ENCODE measurements at places on chromosomes 2 and 18. TPM values are rescaled to one million over a fixed set of nuclear protein-coding genes. Genes with fewer than 3 reads are reported as not detected.

GRCh38 chr2:16619576-16620245, 45.9 kb downstream of the CYRIA start:
- DNase-seq: no peak

- DNase-seq: no peak
Observed at GRCh38 chr2:204763974-204764703, 218.9 kb downstream of the PARD3B start.

DNA sequence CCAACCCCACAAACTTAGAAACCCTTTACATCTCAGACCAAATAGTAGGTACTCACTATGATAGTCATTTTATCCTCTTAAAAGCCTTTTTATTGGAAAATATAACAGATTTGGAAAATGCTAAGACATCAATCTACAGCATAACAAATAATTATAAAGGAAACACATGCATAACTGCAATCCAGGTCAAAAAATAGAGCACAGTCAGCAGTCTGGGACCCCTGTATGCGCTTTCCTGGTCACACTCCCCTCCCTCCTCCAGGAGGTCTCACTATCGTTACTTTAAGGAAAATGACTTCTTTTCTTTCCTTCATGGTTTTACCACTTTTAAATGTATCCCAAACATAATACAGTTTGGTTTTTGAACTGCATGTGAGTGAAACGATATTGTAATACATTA, 90.5 kb upstream of the CCDC150 start:
- DNase-seq: no peak

- no peak for DNase-seq
Observed at GRCh38 chr2:168751104-168751740, 51.2 kb upstream of the NOSTRIN start.

The ZNF142 gene
- total RNA-seq: 16.0 TPM

The RGPD6 gene
- 45.9 TPM for total RNA-seq

- no peak for DNase-seq
Observed at GRCh38 chr2:219626540-219626939, 890 bp upstream of the SLC4A3 start.

DNA sequence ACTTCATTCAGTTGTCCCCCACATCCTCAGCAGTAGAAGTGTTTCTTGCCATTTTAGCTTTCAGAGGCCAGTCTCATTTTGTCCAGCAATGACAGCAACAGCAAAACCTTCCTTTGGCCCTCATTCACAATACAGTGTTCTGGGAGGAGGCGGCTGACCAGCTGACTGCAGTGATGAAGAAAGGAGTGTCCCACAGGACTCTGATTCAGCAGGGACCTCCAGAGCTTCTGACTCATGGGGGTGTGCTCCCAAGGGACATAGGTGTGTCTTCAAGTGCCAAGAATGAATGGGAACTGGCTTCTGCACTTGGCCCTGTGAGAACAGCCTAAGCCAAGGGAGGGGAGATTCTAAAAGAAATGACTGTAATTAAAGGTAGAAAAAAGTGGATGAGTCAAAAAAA, 147.0 kb upstream of the PELI1 start:
- DNase-seq: no peak

The CXCR4 gene
- total RNA-seq: 32.4 TPM

- DNase-seq: no peak
Observed at GRCh38 chr2:189498205-189498604, 56.9 kb downstream of the WDR75 start.

The FAM110C gene
- total RNA-seq: 1.6 TPM

The RAD51AP2 gene
- under 0.01 TPM for total RNA-seq

DNA sequence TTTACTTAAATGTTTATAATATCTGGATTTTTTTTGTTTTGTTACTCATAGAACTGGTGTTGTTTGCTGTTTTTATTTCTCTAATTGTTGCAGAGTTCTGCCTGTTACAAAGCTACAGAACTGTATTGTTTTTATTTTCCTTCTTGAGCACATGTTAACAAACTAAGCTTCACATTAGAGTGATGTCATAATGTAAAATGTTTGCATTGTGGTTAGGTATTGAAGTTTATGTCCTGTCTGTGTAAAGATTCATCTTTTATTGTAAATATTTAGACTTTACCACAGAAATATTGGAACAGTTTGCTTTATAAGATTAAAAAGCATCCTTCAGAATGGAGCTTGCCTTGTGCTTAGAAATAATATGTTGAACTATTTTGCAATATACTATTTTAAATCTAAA, 67.7 kb downstream of the CLIP4 start:
- no peak for DNase-seq

DNA sequence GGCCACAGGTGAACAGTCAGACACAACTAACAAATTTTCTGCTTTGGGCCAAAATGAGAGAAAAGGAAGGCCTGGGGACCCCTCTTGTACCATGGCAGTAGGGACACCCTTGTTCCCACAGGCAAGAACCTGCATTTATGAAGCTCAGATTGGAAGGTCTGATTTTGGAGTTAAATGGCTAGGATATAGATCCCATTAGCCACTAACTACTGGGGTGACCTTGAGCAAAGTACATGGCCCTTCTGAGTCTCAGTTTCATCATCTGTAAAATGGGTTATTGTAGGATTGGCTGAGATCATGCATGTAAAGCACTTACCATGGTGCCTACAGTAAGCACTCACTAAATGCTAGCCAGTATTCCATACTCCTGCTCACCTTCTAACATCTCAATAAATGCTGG, 101.6 kb upstream of the DAPL1 start:
- DNase-seq: no peak

The TXNDC2 gene
- not detected for total RNA-seq

GRCh38 chr2:71671203-71671854, 218.0 kb downstream of the DYSF start:
- DNase-seq: no peak

The RUFY4 gene
- total RNA-seq: not detected

The ERFE gene
- total RNA-seq: 0.48 TPM

The INHA gene
- total RNA-seq: 0.73 TPM

- DNase-seq: no peak
Observed at GRCh38 chr2:37848451-37848850, 76.6 kb upstream of the RMDN2 start.

GRCh38 chr2:112690853-112691401, 29.9 kb upstream of the NT5DC4 start:
- peak; percentile 60 for DNase-seq

GRCh38 chr2:28437149-28437835, 44.6 kb downstream of the FOSL2 start:
- no peak for DNase-seq

The HDAC4 gene
- 36.0 TPM for total RNA-seq

The SERPINB11 gene
- not detected for total RNA-seq

The POU3F3 gene
- 0.98 TPM for total RNA-seq

The CBLN2 gene
- total RNA-seq: not detected

DNA sequence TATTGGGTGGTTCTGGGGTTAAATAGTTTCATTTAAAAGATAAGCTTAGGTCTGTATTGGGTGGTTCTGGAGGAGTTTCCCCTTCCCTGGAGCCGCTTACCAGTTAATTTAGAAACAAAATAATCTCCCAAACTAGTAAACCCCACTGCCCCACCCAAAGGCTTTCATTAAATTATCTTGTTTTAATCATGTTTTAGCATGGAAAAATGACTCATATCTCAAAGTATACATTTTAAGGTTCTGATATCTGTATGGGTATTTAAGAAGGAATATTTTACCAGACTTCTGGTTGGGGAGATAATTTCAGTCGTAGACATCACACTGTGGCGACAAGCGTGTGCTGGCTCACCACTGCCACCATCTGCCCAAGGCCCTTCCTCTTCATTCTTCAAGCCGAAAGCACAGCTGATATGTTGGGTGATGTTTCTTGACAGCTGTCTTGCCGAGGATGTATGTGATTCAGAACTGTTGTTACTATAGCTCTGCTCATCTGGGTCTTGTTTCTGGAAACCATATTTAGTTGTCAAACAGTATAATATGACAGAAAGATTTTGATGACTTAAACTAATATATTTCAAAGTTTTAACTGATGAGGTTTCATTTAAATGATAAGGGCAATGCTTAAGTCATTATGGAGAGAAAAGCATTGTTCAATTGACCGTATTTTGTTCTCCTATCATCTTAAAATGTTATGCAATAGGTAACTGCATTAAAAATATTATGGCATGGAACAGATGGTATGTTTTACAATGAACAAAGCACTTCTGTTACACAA, 5.1 kb downstream of the FIGLA start:
- DNase-seq: no peak

- DNase-seq: no peak
Observed at GRCh38 chr2:174059178-174059883, 94.2 kb upstream of the SP3 start.

The RIT2 gene
- not detected for total RNA-seq

DNA sequence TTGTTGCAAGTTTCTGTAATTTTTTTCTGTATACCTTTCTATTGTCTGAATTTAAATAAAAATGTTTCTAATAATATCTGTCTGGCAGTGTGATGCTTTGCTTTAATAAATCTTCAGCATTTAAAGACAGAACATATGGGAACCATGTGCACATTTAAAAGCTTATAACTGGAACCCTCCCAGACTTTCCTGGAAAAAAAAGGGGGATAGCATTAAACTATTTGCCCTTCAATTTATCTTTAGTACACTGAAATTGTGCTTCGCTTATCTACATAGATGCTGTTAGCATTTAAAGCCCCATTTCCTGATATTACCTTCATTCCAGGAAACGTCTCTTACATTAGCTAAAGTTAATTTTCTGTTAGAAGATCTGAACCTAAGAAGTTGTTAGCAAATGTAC, 64.6 kb downstream of the ZC3H6 start:
- no peak for DNase-seq

GRCh38 chr2:159840616-159841015, 42.6 kb upstream of the CD302 start:
- DNase-seq: no peak

DNA sequence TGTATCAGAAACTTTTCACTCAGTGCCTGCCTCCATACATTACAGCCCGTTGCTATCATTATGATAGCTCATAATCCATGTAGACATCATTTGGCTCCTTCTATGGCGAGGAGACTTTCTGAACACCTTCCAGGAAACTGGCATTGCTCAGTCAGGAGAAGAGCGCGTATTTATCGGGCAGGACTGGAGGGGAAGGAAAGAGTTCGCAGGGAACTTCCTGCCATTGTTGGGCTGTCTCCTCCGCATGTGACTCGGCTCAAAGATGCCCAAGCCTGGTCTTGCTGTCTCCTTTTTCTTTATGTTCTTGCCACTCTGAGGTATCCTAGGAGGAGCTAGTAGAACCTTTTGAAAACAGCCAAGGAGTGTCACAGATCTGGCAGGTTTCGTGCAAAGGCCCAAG, 156.8 kb downstream of the CTIF start:
- no peak for DNase-seq

DNA sequence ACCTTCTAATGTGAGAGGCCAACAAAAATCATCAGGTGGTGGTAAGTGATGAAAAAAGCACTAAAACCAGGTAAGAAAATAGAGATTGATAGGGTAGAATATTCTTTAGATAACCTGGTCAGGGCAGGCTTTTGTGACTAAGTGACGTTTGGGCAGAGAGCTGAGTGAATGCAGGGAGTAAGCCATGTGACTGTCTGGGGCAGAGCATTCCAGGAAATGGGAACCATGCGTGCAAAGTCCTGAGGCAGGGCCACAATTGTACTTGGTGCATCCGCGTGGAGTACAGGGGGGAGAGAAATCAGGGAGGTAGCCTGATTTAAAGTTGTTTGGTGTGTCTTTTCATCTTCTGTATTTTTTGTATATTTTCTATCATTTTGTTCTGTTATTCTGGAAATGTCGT, 102.5 kb downstream of the LYPD6B start:
- no peak for DNase-seq
